ENCODE measurements at places on chromosomes 6 and 20.

DNA sequence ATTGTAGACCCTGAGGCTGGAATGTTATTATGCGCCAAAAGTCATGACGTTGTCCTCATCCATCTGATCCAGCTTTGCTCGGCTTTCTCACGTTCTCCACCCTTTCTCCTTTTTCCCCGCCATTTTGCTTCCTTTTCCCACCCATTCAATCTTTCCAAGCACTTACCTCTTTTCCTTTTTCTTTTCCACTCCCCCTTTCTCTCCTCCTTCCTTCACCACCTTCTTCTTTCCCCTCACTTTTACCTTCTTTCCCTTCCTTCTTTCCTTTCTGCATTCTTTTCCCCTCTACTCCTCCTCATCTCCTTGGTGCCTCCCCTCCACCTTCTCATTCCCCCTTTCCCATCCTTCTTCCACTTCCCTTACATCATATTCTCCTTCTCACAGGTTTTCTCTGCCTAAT is 304.8 kb upstream of the TSHZ2 start:
- no peak for DNase-seq

- DNase-seq: peak; percentile 86
Observed at GRCh38 chr6:34484899-34485298, 19.0 kb downstream of the PACSIN1 start.

DNA sequence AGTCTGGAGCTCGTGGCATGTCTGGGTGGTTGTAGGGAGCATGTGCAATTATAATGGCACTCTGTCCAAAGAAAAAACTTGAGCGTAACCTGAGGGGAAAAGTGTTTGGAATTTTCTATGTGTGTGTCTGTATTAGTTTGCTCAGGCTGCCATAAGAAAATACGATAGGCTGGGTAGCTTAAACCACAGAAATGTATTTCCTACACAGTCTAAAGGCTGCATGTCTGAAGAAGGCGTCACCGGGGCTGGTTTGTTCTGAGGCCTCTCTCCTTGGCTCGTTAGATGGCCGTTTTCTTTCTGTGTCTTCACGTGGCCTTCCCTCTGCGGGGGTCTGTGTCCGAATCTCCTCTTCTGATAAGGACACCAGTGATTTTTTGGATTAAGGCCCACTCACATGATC is 59.0 kb downstream of the IGF2R start:
- no peak for DNase-seq

DNA sequence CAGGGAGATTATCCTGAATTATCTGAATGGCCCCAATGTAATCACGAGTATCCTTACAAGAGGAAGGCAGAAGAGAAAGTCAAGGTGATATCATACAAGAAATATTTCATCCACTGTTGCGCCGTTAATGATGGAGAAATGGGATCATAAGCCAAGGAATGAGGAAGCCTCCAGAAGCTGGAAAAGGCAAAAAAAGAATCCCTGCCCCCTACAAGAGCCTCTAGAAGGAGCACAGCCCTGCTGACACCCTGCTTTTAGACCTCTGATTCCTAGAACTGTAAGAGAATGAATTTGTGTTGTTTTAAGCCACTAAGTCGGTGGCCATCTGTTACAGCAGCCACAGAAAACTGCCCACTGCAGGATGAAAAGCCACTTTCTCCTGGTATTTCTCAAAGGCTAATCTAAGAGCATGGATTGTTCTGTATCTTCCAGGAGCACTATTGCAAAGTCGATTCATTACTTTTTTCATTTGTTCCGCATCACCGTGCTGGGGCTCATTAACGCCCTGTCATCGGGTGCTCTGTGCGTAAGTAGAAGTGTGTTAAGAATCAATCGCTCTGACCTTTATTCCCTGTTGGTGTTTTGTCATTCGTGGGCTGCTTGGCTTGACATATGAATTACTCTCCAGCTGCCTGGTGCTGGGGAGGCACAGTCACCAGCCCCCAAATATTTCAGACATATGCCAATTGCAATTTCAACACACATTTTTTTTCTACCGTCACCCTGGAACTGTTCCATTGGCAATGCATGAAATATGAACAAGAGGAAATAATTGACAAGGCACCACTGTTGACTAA is 117.0 kb downstream of the PCSK2 start:
- DNase-seq: no peak

DNA sequence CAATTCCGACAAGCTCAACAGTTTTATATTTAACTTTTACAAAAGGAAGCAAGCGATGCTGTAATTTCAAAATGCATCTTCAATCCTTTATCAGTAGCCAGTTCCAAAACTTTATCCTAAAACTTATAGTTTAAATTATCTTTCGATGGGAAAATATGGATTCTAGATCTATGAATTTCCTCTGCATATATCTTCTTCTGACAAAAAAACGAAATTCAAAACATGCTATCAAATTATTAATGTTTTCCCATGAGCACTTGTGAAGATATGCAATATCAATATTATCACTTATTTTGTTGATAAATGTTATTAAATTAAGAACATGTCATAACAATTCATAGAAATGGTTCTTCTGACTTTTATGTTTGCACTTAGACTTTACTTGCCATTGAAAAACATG is 2.3 kb downstream of the NCR2 start:
- DNase-seq: no peak

GRCh38 chr6:166245148-166245547 is 63.0 kb downstream of the PRR18 start:
- DNase-seq: no peak

GRCh38 chr6:109795994-109796555 is 105.0 kb downstream of the FIG4 start:
- no peak for DNase-seq

GRCh38 chr6:5150551-5151075 is 65.5 kb downstream of the PPP1R3G start:
- DNase-seq: no peak

GRCh38 chr6:163147994-163148393 is 266.5 kb upstream of the QKI start:
- no peak for DNase-seq

DNA sequence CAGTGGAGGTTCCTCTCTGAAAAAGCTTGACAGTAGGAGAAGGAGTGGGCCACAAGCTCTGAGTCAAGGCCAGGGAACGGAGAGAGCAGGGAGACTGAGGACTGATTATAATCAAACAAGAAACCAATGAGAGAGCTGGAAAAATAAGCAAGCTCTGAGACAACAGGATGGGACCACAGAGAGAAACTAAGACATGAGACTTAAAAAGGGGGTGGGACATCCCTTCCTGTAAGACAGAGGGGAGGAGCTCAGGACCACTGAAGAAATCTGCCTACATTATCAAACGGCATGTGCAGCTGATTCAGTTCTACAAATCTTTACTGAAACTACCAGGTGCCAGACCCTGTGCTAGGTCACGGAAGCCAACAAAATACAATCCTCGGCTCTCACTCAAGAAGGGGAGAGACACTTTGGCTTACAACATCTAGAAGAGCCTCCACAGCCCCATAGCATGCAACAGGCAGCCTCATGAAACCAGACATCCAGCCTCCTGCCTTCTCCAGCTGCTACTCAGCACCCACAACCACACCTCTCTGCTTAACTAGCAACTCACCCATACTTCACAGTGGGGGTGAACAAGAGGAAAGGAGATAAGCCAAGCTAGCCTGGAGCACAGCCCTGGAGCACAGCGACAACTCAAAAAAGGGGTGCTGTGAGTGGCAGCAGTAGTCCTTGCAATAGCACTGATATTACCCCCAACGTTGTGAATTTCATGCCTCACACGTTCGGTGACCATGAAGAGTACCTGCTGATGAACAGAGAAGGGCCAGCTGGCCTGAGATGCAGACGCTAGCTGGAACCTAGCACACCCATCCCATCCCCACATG is 39.1 kb upstream of the ANKRD60 start:
- DNase-seq: no peak

DNA sequence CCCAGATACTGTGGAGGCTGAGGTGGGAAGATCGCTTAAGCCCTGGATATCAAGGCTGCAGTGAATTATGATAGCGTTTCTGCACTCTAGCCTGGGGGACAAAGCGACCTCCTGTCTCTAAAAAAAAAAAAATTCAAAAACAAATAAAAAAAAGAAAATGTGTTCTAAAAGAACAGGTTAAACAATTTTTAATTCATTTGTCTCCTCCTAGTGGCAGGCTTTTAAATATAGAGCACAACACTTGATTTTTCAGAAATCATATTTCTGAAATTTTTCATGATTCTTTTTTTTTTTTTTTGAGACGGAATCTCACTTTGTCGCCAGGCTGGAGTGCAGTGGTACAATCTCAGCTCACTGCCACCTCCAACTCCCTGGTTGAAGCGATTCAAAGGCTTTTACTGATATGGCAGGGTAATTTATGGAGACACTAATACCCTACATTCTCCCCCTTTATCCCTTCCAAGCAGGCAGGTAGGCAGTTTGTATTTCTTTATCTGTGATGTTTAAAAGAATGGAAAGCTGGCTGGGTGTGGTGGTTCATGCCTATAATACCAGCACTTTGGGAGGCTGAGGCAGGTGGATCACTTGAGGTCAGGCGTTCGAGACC is 8.7 kb upstream of the GTF3C6 start:
- no peak for DNase-seq

- no peak for DNase-seq
Observed at GRCh38 chr20:2122936-2123335, 21.3 kb downstream of the STK35 start.

DNA sequence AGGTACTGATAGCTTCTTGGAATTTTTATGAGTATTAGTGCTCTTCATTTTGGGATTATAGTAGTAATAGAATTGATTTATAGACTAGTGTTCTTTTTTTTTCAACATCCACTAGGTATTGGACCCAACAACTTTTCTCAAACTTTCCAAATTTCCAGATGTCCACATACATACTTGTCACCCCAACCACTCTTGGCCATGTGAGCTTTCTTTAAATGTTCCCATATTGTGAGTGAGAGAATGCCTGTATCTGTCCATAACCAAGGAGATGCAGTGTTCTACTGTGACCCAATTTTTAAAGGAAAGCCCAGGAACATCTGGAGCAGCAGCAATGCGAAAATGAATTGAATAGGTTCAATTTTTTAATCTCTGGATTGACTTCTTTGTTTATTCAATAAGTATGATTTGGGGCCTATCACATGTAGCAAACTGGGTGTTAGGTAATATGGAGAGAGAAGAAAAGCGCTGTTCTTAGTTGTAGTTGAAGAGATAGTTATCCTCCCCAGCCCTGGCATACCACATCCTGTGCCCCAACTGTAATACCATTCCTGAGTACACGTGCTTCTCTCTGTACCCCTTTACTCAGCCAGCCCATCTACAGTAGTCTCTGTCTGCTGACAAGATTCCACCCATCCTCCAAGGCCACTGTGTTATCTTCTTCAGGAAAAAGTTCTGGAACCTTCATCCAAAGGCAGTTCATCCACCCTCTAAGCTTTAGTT is 116.8 kb upstream of the SUPT3H start:
- DNase-seq: no peak

GRCh38 chr20:18138639-18139583 is 1.2 kb downstream of the KAT14 start:
- no peak for DNase-seq

GRCh38 chr20:51926670-51927305 is 124.5 kb upstream of the SALL4 start:
- no peak for DNase-seq

GRCh38 chr6:89655122-89655521 is 16.6 kb upstream of the LYRM2 start:
- DNase-seq: no peak

DNA sequence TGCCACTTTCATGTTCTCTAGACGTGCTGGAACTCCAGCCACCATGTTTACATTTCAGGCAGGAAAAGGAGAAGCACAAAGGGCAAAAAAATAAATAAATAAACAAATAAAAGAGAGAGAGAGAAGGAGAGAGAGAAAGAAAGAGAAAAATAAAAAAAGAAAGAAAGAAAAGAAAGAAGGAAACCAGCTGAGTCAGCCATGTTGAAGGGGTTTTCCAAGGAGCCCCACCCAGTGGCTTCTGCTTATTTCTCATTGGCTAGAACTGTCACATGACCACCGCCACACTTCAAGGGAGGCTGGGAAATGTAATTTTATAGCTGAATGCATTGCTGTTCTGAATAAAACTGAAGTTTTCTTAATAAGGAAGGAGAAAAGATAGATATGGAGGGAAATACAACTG is 71.1 kb downstream of the BFSP1 start:
- DNase-seq: no peak

- DNase-seq: no peak
Observed at GRCh38 chr6:9408402-9409117, 973.2 kb upstream of the SLC35B3 start.

- no peak for DNase-seq
Observed at GRCh38 chr6:110332281-110332680, 25.9 kb downstream of the METTL24 start.

DNA sequence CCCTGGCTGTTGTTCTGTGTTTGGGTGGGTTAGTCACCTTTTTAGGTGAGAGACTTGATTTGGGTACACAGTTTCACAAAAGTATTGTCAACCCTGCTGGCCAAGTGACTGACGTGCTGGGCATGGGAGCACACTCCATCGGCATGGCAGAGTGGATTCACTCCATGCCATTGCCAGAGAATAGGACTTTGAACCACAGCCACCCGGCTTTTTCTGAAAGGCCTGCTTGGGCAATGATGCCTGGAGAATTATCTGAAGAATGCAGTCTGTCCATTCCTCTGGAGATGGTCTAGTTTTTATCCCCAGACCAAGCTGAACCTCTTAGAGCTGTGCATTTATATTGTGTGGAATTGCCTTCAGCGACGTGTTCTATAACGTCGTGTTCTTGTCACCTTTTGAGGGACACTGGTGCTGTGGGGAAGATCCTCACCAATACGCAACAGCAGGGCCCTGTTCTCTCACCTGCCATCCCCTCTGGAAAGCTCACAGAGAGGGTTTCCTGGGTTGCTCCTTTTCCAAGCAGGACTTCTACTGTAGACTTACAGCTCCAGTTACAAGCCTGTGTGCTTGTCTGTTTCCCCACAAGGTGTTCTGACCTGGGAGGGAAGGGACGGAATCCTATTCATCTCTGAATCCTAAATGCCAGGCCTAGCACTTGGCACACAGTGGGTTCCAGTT is 183.4 kb upstream of the AKAP12 start:
- DNase-seq: no peak

- DNase-seq: no peak
Observed at GRCh38 chr20:31710423-31711108, 12.1 kb downstream of the BCL2L1 start.

- no peak for DNase-seq
Observed at GRCh38 chr6:42279966-42280629, 62.4 kb upstream of the MRPS10 start.

- no peak for DNase-seq
Observed at GRCh38 chr6:11462742-11463397, 74.7 kb upstream of the TMEM170B start.

DNA sequence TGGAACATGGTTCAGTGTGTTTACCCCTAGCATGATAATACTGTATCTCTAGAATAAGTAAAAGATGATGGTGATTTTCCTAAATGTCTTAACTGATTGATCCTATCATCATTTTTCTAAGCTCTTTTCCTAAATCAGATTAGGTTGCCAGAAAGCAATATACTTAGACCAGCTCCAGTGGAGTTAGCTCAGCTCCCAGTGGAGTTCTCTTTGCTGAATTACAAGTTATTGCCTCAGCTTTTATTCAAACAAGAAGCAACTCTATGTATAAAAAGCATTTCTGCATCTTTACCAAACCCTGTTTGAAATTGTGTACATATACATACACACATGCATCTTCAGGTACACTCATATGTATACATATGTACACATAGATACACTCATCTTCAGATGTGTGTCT is 44.9 kb downstream of the SNX9 start:
- no peak for DNase-seq

GRCh38 chr6:131216246-131216645 is 81.0 kb downstream of the AKAP7 start:
- no peak for DNase-seq

All from activated CD4-positive, alpha-beta T cell treated with anti-CD3 and anti-CD28 coated beads for 48 hours (primary cell).